ENCODE measurements at places on chromosomes 2 and 18.

- DNase-seq = no peak
Measured at GRCh38 chr2:234808907-234809306, 142.9 kb upstream of the SH3BP4 start.

DNA sequence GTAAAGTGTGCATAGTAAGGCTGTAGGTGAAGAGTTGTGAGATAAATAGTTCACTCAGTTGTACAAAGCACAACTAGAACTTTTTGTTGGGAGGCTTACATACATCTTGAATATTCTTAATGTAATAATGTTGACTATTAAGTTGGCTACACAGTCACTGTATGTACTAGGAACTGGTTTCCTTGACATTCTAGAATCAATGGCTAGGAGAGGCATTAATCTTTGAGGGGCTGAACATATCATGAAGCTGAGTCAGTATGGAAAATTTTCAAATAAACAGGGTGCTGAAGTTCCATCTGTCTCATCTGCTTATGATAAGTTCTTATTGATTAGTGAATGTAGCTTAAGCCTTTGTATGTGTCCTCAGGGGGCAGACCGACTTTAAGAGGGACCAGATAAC, 23.4 kb downstream of the METTL21A start:
- no peak for DNase-seq

GRCh38 chr2:151350579-151351195, 6.7 kb upstream of the TNFAIP6 start:
- no peak for DNase-seq

DNA sequence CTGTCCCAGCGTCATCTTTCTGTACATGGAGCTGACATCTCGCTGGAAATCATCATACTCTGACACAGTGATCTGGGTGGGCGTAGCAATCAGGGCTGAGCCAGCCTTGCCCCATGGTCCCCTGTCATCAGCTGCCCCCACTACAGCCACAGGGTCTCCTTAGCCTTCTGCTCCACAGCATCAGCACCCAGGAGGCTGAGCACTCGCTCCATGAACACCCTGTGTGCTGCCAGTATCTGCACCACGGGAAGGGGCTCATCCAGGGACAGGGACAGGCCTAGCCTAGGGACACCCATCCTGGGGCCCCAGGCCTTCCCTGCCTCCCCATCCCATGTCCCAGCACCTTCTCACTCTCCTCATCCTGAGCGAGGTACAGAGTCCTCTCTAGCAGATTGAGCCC, 11.4 kb downstream of the ALPG start:
- no peak for DNase-seq

GRCh38 chr2:128489526-128490273, 171.0 kb upstream of the HS6ST1 start:
- DNase-seq = no peak

GRCh38 chr18:25675123-25675850, 323.3 kb upstream of the ZNF521 start:
- DNase-seq = no peak
